ENCODE measurements at places on chromosomes 5 and 9.

DNA sequence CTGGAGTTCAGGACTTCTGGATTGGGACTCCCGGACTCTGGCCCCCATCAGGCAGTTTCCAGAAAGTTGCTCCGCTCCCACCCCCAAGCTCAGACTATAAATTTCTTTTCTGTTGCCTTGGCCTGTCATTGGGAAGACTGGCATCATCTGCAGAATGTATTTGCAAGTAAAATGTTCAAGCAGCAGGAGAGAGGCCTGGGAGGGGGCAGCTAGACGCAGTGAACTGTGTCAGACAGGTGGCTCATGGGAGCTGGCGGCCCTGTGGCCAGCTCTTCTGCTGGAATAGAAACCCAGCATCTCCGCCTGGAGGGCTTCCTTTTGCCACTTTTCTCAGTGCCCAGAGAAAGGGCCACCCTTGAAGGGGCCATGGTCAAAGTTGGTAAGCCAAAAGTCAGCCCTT, 16.0 kb downstream of the INSYN2B start:
- no peak for DNase-seq

- peak; percentile 51 for DNase-seq
These were observed 11.5 kb downstream of the SARDH start for GRCh38 chr9:133726401-133727276.

DNA sequence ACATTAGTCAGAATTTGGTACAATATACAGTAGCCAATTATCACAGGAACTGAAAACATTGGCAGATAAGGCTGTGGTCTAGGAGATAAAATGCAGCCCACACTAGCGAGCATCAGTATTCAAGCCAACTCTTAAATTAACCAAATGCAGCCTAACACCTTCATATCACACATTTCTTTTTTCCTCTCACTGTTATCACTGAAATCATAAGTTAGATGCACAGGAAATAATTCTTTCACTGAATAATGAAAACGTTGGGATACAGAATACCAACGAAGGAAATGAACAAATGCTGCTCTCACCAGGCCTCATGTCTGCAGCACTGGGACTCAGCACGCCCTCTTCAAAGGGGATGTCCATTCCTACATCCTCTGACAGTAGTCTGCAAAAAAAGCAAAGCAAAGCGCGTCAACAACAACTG, 109.1 kb upstream of the PCA3 start:
- DNase-seq = peak; percentile 29

- no peak for DNase-seq
These were observed 893.5 kb upstream of the NUDT12 start for GRCh38 chr5:104456122-104456521.

DNA sequence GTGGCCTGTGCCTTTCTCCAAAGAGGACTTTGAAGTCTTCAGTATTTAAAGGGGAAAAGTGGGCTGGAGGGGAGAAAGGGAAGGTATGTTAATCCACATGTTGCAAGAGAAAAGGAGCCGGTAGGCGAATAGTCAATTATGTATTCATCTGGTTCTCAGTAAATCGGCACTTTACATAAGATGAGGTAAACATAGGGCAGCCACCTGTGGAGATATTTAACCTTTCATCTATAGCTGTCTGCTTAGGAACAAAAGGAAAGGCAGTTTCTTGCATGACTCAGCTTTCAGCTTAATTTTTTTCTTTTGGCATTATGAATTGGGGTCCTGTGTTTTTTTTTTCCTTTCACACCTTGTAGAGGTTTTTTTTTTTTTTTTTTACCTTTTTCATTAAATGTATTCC, 42.2 kb downstream of the FGD3 start:
- DNase-seq = peak; percentile 36

GRCh38 chr9:11023201-11023600, 410.4 kb upstream of the PTPRD start:
- no peak for DNase-seq

DNA sequence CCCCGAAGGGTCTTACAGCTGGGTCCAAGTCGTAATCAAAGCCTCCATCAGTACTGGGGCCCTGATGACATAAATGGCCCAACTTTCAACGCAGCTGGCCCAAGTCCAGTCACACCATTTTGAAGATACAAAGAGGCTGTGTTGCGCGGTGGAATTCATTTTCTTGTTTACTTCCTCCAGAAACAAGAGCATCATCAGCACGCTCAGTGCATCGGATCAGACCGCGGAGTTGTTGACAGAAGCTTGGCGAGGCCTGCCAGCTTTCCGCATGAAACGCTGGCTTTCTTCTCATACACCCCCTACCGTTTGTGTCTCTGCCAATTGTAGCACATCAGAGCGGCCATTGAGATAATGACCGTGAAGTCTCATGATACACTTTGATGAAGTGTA, 101.7 kb upstream of the SPATA31D4 start:
- DNase-seq = no peak

GRCh38 chr5:155274484-155274883, 260.9 kb downstream of the KIF4B start:
- no peak for DNase-seq

DNA sequence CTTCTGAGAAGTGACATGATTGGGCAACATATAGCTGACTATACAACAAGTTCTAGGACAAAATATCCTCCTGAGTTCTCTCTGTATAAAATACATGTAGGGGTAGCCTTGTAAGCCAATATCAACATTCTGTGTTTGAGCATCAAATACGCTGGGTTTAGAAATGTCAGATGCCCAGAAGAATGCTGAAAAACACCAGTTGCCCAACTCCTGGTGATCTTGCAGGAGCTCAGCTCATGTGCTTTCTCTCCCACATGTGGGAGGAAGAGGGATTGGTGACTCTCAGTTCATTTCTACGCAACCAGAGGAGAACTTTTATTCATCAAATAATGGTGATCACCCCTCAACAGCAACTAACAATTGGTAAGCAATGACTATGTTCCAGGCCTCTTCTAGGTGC, 810.9 kb upstream of the ACO1 start:
- DNase-seq = no peak

- no peak for DNase-seq
These were observed 1349.6 kb upstream of the C9orf72 start for GRCh38 chr9:28922891-28923290.

DNA sequence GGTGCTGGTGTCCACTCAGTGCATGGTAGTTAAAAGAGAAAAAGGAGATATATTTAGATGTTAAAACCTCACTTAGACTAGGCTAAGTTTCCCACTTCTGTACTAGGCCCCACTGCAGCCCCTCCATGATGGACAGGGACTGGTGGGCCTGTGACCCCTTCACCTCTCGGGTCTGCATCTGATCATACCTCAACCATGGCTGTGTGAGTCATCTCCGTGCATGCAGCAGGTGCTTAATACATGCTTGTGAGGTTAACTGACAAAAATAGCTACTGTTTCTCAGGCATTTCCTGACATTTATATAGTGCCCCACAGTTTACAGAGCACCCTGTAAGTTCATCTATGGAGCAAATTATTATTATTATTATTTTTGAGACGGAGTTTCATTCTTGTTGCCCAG, 8.4 kb upstream of the URM1 start:
- DNase-seq = no peak

DNA sequence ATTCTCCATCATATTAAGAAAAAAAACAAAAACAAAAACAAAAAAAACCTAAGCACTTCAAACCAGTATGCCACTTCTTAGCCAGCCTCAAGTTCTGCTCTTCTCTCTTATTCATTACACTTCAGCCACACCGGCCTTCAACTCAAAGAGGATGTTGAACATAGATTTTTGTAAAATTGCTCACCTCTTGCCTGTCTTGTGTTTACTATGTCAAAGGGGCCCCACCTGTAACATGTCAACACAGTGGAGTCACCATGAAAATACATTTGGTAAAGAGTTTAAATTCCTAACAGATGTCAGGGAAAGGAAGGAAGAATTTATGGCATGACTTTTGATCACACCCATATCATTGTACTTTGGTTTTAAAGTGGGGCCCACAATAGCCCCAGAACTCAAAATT, 121.1 kb upstream of the GHR start:
- DNase-seq = no peak

DNA sequence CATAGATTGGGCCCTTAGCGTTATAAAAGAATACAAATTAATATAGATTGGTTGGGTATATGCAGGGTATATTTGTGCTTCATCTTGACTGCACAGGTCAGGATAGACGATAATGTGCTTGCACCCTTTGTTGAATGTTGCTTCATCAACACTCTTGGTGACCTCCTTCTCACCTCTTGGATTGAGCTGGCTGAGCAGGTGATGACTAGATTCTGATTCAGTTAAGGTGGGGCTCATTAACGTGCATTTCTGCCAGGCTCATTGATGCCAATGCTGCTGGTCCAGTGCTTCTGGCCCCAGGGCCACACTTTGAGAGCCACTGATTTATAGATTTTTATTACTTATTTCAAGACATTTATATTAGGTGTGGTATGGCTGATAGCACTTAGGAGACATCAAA, 27.7 kb downstream of the PCSK5 start:
- no peak for DNase-seq

DNA sequence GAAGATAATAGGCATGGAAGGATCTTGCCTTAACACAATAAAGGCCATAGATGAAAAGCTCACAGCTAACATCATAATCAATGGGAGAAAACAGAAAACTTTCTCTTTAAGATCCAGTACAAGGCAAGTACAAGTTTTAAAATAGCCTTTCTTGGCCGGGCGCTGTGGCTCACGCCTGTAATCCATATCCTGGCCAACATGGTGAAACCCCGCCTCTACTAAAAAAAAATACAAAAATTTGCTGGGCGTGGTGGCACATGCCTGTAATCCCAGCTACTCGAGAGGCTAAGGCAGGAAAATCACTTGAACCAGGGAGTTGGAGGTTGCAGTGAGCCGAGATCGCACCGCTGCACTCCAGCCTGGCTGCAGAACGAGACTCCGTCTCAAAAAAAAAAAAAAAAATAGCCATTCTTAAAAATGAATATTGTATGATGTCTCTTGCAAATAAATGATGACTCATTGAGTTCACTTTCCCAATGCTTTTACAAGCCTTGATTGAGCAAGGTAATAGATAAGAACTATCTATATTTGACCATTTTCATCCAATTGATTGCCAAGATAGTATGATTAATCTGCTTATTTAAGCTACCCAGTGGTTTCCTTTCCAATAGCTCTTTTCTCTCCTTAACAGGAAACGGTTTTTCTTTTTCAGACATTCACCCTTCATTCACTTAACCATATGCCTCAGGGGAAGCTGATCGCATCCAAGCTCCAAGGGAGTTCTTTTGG, 15.8 kb downstream of the CCDC152 start:
- no peak for DNase-seq

- no peak for DNase-seq
These were observed 35.8 kb upstream of the SPARC start for GRCh38 chr5:151722546-151722945.

- DNase-seq = no peak
These were observed 171.4 kb downstream of the MCTP1 start for GRCh38 chr5:95113489-95113888.

- DNase-seq = no peak
These were observed 43.1 kb downstream of the LNPEP start for GRCh38 chr5:96978812-96979449.

DNA sequence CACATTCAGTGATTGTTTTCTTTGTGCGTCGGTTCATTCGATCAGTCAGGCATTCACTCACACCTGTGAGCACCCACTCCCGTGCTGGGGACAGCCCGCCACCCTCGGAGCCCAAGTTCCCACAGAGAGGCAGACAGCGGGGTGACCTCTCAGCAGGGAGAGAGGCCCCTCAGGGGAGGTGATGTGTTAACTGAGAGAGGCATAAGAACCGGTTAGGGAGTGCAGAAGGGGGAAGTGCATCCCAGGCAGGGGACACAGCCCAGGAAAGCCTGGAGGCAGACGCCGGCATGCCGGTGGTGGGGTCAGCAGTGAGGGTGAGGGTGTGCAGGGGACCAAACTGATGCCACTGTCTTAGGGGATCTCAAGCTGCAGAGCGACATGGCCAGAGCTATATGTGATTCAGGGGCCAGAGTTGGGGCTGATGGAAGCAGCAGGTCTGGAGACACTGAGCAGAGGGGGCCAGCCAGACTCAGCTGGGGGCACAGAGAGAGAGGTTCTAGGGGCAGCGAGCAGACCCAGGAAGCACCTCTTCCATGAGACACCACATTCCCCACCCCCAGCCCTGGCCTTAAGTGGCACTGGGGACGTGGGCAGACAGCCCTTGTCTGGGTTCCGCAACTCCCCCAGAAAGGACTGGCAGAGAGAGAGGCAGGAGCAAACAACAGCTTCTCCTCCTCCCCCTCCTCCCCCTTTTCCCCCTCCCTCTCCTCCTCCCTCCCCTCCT, 35.9 kb downstream of the HK3 start:
- DNase-seq = no peak

GRCh38 chr5:67215519-67216471, 19.2 kb upstream of the CD180 start:
- peak; percentile 91 for DNase-seq

- no peak for DNase-seq
These were observed 826 bp upstream of the PRDM9 start for GRCh38 chr5:23506329-23507236.

DNA sequence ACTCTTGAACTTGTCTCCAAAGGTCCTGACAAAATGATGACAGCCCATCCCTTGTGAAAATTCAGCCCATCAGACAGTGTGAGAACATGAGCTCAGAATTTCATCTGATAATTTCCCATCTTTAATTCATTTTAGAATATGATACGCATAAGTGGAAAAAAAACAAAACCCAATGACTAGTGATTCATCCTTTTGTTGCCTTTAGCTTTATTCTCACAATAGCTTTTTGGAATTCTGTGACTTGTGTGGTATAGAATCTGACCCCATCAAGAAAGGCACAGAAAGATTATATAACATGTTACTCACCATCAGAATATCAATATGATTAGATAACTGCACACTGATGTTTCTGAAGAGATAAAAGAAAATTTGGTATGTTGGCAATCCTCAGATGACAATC, 16.1 kb upstream of the TMED7 start:
- no peak for DNase-seq

DNA sequence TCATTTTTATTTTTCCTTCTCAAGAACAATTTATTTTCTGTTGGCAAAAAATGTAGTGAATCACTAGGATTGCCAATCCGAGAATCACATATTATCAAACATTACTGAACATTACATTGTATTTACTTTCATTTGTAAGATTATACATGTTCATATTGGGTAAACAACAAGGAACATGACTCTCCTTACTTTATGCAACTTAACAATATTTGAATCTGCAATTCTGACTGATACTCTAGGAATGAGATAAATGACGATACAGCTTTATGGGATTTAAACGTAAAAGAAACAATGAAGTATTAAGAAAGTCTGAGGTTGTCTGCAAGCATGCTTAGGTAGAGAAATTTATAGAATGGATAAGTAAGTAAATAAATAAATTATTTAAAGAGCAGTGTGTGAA, 2302.9 kb downstream of the MAT2B start:
- no peak for DNase-seq

DNA sequence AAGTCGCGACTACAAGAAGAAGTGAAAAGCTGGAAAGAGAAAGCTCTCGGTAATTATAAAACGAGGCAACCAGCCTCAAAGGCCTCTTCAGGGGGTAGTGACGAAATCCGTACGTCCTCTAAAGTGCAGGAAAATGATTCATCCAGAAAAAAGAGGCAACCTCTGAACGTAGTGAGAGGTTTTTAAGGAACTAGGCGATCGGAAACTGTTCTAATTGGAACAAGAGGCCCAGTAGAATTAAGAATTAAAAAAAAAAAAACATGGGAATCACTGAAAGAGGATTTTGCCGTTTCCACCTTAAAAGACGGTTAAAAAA, 1.0 kb downstream of the CSNK1A1 start:
- peak; percentile 15 for DNase-seq
